Ascending aorta (tissue), 2 donors: ENCODE measurements at places on chromosomes 3 and 15. TPM values are rescaled to one million over a fixed set of nuclear protein-coding genes. Genes with fewer than 3 reads are reported as not detected.

TTLL13 gene
- not detected for total RNA-seq

EIF3J gene
- 22.8 TPM for total RNA-seq

SI gene
- total RNA-seq: not detected

SYNPR gene
- not detected for total RNA-seq

BBS4 gene
- total RNA-seq: 9.9 TPM

PIK3R4 gene
- 101 TPM for total RNA-seq

DCLK3 gene
- not detected for total RNA-seq

SCAANT1 gene
- total RNA-seq: not detected
